Amniotic stem cell (primary cell): ENCODE measurements at places on chromosomes 2 and 18.

DNA sequence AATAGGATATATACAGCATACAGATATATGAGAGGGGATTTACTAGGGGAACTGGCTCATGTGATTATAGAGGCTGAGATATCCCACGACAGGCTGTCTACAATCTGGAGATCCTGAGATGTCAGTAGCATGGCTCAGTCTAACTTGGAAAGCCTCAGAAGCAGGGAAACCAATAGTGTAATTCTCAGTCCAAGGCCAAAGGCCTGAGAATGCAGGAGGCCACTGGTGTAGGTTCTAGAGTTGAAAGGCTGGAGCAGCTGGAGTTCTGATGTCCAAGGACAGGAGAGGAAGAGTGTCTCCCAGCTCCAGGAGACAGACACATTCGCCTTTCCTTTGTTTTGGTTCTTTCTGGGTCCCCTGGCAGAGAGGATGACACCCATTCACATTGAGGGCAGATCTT is 20.1 kb upstream of the CCBE1 start:
- no peak for DNase-seq

DNA sequence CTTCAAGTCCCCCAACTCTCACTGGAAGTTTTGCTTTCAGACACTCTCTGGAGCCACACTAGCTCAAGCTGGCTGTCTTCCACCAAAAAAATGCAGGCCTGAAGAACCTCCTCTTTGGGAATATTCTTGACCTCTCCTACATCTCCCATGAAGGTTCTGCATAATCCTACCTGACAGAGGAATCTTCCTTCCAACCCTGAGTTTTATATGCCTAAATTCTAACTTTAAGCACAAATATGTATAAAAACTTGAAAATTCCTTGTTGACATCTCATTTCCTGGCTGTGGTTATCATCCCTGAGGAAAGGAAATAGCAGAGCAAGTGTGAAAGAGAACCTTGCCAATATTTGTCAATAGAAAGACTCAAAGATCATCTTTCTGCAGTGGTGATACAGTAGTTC is 249.0 kb downstream of the LPIN1 start:
- DNase-seq: no peak

GRCh38 chr2:120394764-120395163 is 48.8 kb downstream of the INHBB start:
- DNase-seq: no peak

DNA sequence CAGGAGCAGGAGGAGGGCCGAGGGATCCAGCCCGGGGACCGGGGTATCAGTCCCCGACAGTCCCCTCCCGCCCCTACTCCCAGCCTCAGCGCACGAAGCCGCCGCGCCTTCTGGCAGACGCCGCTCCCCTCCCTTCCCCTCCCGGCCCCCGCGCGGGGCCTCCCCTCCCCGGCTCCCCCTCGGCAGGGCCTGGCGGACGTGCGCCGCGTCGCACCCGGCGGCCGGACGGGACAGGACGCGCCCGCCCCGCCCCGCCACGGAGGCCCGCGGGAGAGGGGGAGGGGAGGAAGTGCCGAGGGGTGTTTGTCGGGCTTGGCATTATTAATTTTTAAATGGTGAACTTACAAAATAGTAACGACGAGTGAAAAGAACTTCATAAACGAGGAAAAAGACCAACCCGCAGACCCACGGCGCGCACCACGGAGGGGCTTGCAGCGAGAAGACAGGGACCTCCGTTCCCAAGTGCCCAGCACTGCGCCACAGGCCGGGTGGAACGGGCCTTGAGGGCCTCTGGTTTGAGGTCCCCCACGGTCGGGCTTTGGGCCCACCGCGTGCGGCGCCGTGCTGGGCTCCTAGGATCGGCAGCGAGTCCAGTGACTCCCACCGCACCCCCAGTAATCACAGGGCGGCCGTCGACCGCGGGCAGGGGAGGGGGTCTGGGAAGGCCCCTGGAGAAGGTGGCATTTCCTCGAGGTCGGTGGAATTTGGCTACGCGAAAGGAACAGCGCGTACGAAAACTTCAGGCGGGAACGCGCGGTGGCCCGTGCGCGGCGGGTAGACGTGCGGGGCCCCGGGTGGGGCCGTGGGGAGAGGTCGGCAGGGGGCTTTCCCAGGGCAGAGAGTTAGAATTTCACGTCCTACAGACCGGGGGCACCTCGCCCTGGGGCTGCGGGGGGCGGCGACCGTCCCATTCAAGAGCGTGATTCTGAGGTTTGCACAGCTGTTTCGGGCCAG is 954 bp upstream of the CTDSP1 start:
- DNase-seq: peak; percentile 65

DNA sequence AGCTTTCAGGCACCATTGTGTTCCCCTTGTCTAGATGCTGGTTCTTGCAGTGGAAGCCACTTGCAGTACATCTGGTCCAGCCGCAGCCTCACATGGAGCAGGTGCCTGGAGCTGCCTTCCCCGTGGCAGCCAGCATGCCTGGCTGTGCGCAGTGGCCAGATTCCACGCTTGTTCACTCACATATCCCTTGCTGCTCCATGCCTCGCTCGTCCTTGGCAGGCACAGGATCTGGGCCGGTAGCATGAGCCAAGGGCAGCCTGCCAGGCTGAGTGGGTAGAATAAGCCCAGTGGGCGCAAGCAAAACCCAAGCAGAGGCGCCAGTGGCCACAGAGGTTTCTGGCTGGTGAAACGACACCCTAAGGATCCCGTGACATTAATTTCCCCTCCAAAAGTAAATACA is 20.6 kb downstream of the TMX3 start:
- no peak for DNase-seq

DNA sequence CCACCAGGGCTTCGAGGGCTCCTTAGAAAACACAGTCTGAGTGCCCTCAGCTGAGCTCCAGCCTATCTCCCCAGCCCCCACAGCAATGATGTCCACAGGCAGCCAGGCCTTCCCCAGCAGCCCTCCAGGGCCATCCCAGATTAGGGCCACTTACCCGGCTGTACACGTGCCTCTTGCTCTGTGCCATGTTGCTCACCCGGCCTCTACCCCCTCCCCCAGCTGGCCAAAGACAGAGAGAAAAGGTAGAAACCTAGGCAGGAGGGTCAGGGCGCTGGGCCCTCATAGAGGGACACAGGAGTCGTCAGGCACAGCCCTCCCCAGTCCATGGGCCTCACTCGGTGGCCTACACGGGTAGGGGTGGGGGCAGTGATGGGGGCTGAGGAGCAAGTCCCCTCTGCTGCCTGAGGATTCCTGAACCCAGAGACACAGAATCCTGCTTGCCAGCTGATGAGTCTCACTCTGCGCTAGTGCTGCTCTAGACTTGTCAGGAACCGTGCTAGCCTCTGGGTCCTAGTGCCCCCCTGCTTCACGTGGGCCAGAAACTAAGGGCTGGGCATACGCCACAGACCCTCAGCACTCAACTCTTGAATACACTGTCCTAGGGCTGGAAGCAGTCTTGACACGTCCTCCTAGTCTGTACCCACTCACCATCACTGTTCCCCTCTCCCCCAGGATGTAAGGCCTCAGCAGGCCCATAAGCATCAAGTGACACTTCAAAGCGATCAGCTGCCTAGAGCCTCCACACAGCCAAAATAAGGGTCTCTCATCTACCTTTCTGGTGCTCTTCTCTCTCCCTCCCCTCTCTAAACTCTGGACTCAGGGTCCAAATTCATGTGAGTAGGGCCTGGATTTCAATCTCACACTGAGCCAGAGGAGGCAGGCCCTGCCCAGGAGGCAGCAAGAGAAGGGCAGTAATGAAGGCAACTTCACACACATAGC is at the start of gene DCTN1:
Gene DCTN1 (minus strand): TSS at position 461 of the 939 bp plus-strand sequence. CDS start 274 bp downstream, at position 187.
- DNase-seq: peak; percentile 37

DNA sequence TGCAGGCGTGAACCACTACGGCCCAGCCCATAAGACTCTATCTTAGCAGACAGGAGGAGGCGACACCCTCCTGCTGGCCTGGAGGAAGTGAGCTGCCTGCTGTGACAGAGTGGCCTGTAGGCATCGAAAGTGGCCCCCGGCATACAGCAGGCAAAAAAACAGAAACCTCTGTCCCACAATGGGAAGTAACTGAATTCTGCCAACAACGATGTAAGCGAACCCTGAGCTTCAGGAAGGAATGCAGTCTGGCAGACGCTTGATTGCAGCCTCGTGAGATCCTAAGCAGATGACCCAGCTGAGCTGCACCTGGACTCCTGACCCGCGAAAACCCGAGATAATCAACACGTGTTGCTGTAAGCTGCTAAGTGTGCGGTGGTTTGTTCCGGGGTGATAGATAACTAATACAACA is 13.6 kb downstream of the MRO start:
- no peak for DNase-seq

DNA sequence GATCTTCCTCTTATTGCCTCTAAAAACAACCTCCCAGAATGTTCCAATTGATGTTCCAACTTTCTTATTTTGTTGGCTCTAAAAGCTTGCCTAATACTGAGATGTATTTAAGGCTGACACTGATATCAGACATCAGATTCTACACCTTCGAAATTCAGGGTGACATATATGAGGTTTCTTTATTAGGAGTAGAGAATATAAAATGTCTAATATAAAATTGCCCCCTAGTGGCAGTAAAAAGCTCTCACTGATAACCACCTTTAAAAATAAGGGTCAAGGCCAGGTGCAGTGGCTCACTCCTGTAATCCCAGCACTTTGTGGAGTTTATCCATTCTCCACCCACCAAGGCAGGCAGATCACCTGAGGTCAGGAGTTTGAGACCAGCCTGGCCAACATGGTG is 789.7 kb upstream of the SLC39A10 start:
- no peak for DNase-seq

- DNase-seq: no peak
Measured at GRCh38 chr2:138183705-138184104, 219.4 kb downstream of the HNMT start.

DNA sequence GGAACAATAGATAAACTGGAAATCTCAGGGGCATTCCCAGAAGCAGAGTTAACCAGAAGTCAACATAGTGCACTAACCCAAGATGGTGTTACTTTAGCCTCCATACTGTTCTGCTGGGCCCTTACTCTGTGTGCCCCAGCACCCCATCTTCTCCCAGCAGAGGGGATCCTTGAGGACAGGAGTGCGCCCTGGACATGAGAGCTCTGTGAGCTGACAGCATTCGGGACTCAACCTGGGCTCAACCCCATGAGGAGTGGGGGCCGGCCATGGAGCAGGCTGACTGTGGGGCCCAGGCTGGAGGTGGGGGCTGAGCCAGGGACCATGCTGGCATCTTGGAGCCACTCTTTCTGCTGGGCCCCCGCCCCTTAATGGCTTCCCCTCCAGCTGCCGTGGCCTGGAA is 156.3 kb upstream of the HS6ST1 start:
- DNase-seq: no peak

GRCh38 chr2:133948610-133949290 is 305.1 kb upstream of the MGAT5 start:
- DNase-seq: no peak

- DNase-seq: no peak
Measured at GRCh38 chr2:10282611-10283105, 20.0 kb upstream of the HPCAL1 start.

DNA sequence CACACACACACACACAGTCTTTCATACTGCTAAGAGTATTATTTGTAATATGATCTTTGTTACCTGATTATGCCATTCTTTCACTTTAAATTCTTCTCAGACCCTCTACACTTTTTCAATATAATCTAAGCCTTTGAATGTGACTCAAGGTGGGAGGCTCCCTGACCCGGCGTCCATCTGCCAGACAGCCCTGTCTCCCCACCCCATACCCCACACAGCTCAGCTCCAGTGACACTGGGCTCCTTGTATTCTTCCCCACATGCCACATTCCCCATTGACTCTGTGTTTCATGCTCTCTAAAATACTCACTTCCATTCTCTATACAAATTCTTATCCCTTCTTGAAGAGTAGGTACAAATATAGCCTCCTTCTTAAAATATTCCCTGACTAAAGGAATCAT is 442.2 kb downstream of the TGIF1 start:
- DNase-seq: no peak

- DNase-seq: no peak
Measured at GRCh38 chr2:66240286-66240685, 194.6 kb upstream of the MEIS1 start.
